ENCODE measurements at places on chromosomes 3 and 15.

DNA sequence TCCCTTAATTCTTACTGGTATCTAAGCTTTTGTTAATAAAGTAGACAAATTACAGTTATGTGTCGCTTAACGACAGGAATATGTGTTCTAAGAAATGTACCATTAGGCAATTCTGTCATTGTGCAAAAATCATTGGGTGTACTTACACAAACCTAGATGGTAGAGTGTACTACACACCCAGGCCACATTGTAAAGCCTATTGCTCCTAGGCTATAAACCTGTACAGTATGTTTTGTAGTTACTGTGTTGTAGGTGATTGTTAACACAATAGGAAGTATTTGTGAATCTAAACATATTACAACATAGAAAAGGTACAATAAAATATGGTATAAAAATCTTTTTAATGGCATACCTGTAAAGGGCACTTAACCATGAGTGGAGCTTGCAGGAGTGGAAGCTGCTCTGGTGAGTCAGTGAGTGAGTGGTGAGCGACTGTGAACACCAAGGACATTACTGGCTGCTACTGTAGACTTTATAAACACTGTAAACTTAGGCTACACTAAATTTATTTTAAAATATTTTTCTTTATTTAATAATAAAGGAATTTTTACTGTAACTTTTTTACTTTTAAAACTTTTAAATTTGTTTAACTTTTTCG lies 47.4 kb downstream of the FSIP1 start:
- DNase-seq = no peak

- no peak for DNase-seq
Observed at GRCh38 chr15:99137111-99137546, 32.2 kb downstream of the SYNM start.

- no peak for DNase-seq
Observed at GRCh38 chr15:70541511-70541910, 221.8 kb downstream of the UACA start.

- DNase-seq = no peak
Observed at GRCh38 chr3:166367947-166368533, 530.8 kb upstream of the BCHE start.

- no peak for DNase-seq
Observed at GRCh38 chr3:151599103-151599672, 134.5 kb upstream of the AADACL2 start.
